ENCODE measurements at places on chromosomes 3 and 15. TPM values are rescaled to one million over a fixed set of nuclear protein-coding genes. Genes with fewer than 3 reads are reported as not detected.

Gene MYO5C
- 6.2 TPM for polyA plus RNA-seq

Gene KNG1
- polyA plus RNA-seq: 0.45 TPM

GRCh38 chr3:171044384-171044783 lies 17.9 kb upstream of the SLC2A2 start:
- DNase-seq: no peak

GRCh38 chr15:83830381-83830780 lies 176.5 kb downstream of the ADAMTSL3 start:
- no peak for DNase-seq

DNA sequence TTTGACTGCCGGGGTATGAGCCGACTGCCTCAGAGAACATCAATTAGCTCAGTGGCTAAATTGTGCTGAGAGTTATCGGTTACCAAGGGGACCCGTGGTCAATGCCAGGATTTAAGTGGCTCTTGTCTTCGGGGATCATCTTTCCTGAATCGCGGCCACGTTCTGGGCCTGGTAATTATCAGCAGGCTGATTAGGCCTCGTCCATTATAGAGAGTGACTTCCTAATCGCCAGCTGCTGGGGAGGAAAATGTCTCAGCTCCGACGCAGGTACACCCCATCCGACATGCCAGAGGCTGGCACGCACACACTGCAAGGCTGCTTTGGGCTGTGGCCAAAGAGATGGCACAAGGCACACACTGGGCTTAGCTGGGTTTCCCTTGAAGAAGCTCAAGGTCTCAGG lies 10.6 kb downstream of the TRH start:
- no peak for DNase-seq
